ENCODE measurements at places on chromosomes 2 and 18.
A peak's percentile ranks its signal among the peaks of the same experiment; 100 is the strongest.

DNA sequence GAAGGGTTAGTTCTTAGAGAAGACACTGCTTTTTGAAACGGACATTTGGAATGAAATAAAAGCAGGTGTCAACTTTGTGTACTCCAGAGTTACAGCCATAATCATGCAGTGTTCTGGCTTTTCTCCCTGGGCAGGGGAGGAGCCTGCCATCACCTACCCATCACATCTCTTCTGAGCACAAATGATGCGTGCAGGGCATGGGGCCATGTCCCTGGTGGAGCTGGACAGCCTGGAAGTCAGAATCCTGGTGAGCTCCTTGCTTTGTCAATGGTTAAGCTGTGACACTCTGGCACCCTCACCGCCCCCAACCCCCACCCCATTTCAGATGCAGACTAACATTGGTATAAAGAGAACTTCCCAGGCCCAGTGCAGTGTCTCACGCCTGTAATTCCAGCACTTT, 53.1 kb downstream of the PDCL3 start:
- no peak for DNase-seq

GRCh38 chr18:79058007-79058406, 11.2 kb upstream of the ATP9B start:
- DNase-seq, result no peak

GRCh38 chr2:178804791-178805190, 2.4 kb downstream of the TTN start:
- peak; percentile 19 for DNase-seq

GRCh38 chr2:46268196-46268595, 29.0 kb upstream of the EPAS1 start:
- no peak for DNase-seq

DNA sequence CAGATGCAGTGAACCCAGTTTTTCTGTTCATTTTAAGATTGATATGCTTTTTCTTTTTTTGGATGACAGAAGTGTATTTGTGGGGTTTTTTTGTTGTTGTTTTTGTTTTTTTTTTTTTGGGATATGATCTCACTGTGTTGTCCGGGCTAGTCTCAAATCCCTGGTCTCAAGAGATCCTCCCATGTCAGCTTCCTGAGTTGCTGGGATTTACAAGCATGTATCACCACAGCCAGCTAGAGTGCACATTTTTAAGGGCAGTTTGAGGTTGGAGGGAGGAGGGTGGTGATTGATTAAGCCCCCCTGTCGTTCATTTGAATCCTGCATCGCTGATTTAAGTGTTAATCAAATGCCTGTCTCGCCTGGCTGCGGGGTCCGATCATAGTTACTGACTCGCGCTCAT, 189.1 kb downstream of the GBX2 start:
- DNase-seq, result no peak

- no peak for DNase-seq
Observed at GRCh38 chr18:53426666-53427184, 797.7 kb downstream of the MBD2 start.

DNA sequence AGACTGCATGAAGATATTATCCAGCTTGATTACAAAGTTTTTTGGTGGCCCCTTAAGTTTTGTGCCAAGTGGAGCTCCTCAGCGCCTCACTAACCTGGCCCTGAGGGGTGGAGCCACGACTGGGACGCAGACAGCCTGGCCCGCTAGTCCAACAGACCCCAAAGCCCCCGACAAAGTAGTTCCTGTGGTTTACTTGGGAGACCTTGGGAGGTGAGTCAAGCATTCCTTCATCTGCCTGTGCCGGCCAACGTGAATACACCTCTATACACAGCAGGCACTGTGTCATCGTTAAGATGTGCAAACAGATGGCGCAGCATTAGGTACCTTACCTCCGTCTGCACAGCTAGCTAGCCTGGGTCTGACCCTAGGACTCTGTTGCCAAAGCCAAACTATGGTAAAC, 55.0 kb upstream of the LAMA1 start:
- DNase-seq, result no peak

DNA sequence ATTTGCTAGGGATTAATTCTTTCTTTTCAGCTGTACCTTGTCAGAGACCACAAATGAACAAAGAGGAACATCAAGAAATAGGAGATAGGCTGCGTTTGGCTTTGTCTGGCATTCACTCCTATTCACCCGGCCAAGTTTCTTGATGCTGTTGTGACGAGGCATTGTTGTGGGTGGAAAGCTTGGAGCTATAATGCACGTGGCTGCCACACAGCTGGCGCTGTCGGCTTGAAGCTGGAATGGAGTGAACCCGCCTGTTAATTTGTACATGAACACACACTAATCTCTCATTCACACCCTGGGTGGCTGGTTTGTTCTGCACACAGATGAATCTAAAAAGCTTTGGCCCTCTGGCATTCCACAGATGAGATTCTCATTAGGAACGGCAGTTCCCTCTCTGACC, 274.9 kb upstream of the GYPC start:
- no peak for DNase-seq

All from GM23248 (cell line).